Activated CD4-positive, alpha-beta T cell treated with anti-CD3 and anti-CD28 coated beads for 24 hours (primary cell): ENCODE measurements at places on chromosomes 6 and 20.

- peak; percentile 49 for DNase-seq
Observed at GRCh38 chr6:41278699-41279405, 7.6 kb downstream of the TREM1 start.

GRCh38 chr20:15951658-15952057 lies 621.6 kb downstream of the KIF16B start:
- DNase-seq = no peak

DNA sequence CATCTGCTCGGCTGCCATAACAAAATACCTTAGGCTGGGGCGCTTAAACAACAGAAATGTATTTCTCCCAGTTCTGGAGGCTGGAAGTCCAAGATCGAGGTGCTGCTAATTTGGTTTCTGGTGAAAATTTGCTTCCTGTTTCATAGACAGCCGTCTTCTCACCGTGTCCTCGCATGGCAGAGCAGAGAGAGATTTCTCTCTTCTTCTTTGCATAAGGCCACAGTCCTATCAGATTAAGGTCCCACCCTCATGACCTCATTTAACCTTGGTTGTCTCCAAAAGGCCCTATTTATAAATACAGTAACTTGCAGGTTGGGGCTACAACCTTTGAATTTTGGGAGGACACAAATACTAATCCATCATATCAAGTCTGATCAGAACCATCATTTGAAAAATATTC lies 544.3 kb downstream of the KIF16B start:
- no peak for DNase-seq

GRCh38 chr6:144528743-144529425 lies 243.7 kb downstream of the UTRN start:
- DNase-seq = no peak
